ENCODE measurements at places on chromosomes 12 and 14. TPM values are rescaled to one million over a fixed set of nuclear protein-coding genes. Genes with fewer than 3 reads are reported as not detected.

DNA sequence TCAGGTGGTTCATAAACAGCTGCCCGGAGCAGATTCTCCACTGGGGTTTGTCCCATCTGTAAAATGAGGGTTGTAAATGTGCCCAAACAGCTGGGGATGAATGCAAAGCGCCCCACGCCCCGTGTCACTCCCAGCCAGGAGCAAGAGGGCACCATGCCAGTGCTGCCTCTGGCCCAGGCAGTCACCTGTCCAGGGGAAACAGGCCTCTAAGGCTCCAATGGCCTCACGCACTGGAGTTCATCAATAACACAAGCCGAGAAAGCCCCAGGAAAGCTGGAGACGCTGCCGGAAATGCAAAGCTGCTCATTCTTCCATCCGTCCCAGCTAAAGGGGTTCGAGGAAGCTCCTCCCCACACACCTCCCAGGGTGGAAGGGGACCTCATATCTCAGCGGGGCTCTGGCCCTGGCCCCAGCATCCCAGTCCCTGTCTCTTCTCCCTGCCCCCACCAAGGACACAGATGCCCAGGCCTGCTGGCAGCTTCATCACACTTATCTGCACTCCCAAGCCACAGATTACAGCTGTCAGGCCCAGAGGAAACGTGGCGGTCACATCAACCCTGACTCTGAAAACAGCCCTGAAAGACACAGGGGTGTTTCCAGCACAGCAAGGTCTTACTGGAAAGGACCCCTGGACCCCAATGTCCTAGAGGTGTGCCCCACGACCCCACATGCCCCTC, 21.5 kb downstream of the SCARB1 start:
- H3K27ac ChIP-seq = peak overlapping the region; percentile 36
- peaks cover 32% of the 10 kb centered on the region for H3K4me1 ChIP-seq
- H3K27me3 ChIP-seq = no peaks in the 10 kb centered on the region
- no peak for DNase-seq

DNA sequence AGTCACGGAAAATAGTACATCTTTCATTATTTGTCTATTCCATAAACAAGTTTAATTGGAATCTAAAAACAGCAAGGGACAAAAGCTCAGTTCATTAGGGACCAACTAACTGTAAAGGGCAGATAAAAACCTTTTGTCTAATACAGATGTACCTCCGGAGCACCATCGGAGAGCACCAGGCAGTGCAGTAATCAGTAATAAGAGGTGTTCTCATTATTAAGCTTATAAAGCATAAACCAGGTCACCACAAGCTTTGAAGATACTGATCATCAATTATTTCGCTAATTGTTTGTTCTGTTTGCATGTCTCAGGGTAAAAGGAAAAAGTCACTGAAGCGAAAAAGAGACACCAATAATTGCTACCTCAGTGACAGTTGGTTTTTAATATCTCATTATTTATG, 207.3 kb upstream of the PRKD1 start:
- no peak for DNase-seq
- no peak overlapping the region for H3K4me3 ChIP-seq
- H3K4me1 ChIP-seq = no peaks in the 10 kb centered on the region
- peaks cover 7% of the 10 kb centered on the region for H3K27me3 ChIP-seq
- no peaks in the 10 kb centered on the region for H3K36me3 ChIP-seq
- H3K27ac ChIP-seq = no peak overlapping the region

- peak overlapping the region; percentile 99 for H3K27ac ChIP-seq
- peaks cover 52% of the 10 kb centered on the region for H3K4me1 ChIP-seq
- H3K36me3 ChIP-seq = no peaks in the 10 kb centered on the region
- DNase-seq = no peak
- H3K27me3 ChIP-seq = no peaks in the 10 kb centered on the region
Measured at GRCh38 chr14:35333264-35333730, 41.1 kb downstream of the PSMA6 start.

GRCh38 chr12:54561164-54561563, 11.8 kb downstream of the PDE1B start:
- no peak for DNase-seq
- peak overlapping the region; percentile 47 for H3K4me3 ChIP-seq
- no peaks in the 10 kb centered on the region for H3K36me3 ChIP-seq
- peaks cover 3% of the 10 kb centered on the region for H3K4me1 ChIP-seq
- H3K27me3 ChIP-seq = peaks cover 72% of the 10 kb centered on the region

DNA sequence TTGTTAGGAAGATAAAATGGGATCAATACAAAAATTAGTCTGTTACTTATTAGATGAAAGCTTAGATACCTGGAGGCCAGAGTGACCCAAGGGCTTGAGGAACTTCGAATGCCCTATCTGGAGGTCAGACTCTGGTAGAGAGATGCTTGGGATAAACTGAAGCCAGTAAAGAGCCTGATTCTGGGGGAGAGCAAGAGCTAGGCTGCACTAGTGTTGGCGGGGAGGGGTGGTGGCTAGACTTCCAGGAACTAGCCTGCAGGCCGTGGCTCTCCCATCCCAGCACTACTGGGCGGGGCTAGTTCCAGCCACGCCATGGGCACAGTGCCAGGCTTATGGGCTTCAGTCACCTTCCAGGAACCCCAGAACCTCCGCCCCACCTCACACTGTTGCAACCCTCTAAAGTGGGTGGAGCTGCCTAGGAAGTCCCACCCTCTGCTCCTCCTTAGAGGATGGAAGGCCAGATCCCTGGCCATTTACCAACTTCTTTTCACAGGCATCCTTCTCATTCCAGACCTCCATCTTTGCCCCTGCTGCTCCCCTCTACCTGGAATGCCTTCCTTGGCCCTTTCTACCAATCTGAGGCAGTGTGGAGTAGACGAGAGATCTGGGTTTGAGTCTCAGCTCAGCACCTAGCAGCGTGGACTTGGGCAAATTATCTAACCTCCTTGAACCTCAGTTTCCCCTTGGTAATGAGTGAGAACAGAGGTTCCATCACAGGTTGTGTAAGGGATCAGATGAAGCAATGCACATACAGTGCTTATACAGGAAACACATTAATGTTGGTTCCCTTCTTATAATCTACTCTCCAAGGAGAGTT, 6.3 kb upstream of the NFE2 start:
- DNase-seq = no peak
- peaks cover 16% of the 10 kb centered on the region for H3K4me1 ChIP-seq
- no peak overlapping the region for H3K27ac ChIP-seq
- H3K27me3 ChIP-seq = no peaks in the 10 kb centered on the region

DNA sequence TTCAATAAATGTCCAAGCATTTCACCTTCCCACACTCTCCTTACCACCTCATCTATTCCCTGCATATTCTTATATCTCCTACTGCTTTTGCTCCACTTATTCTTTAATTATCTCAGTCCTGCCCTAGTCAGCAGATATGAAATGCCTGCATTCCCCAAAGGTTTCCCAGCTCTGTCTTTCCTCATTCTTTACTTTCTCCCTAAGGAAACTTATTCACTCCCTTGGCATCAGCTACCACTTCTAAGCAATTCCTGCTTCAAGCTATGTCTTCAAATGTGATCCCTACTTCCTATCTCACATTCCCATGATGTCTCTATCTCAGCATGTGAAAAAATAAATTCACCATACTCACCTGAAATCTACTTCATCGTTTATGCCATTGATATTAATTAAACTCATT, 111.8 kb downstream of the CAPZA3 start:
- H3K27ac ChIP-seq = no peak overlapping the region
- no peak for DNase-seq
- no peaks in the 10 kb centered on the region for H3K4me1 ChIP-seq
- H3K4me3 ChIP-seq = no peak overlapping the region
- no peaks in the 10 kb centered on the region for H3K36me3 ChIP-seq

DNA sequence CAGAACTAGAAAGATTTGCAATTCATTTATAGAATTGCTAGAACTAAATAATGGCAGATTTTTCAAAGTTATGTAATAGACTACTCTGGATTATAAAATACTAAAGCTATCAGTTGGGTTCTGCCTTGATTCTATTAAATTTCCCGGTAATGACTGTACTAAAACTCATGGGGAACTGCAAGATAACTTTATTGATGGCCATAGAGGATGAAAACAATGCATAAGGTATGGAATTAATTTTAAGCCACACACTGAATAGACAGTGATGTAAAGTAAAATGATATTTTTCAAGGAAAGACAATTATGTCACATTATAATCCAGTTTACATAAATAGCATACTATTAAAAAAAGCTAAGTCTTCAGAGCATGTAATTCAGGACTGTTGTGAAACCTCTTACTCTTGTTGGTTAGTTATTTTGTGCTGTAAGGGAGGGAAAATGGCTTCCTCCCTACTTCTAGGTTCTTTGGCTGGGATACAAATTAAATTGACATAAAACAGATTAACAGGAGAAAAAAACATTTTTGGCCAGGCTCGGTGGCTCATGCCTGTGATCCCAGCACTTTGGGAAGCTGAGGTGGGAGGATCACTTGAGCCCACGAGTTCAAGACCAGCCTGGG, 134.4 kb upstream of the AMIGO2 start:
- H3K4me3 ChIP-seq = no peak overlapping the region
- no peak overlapping the region for H3K27ac ChIP-seq
- H3K36me3 ChIP-seq = no peaks in the 10 kb centered on the region
- no peaks in the 10 kb centered on the region for H3K27me3 ChIP-seq

GRCh38 chr14:34098045-34098984, 147.4 kb upstream of the EGLN3 start:
- no peaks in the 10 kb centered on the region for H3K36me3 ChIP-seq
- peaks cover 28% of the 10 kb centered on the region for H3K4me1 ChIP-seq
- peak; percentile 57 for DNase-seq
- H3K4me3 ChIP-seq = no peak overlapping the region
- peaks cover 4% of the 10 kb centered on the region for H3K27me3 ChIP-seq

- H3K4me3 ChIP-seq = no peak overlapping the region
- H3K27me3 ChIP-seq = no peaks in the 10 kb centered on the region
- peaks cover 12% of the 10 kb centered on the region for H3K4me1 ChIP-seq
- no peak overlapping the region for H3K27ac ChIP-seq
Measured at GRCh38 chr14:101174522-101174838, 271.0 kb upstream of the RTL1 start.

- H3K4me3 ChIP-seq = no peak overlapping the region
- no peaks in the 10 kb centered on the region for H3K27me3 ChIP-seq
- no peak overlapping the region for H3K27ac ChIP-seq
- DNase-seq = no peak
- H3K4me1 ChIP-seq = no peaks in the 10 kb centered on the region
- H3K36me3 ChIP-seq = peaks cover 52% of the 10 kb centered on the region
Measured at GRCh38 chr14:68899033-68899603, 80.0 kb downstream of the ACTN1 start.

DNA sequence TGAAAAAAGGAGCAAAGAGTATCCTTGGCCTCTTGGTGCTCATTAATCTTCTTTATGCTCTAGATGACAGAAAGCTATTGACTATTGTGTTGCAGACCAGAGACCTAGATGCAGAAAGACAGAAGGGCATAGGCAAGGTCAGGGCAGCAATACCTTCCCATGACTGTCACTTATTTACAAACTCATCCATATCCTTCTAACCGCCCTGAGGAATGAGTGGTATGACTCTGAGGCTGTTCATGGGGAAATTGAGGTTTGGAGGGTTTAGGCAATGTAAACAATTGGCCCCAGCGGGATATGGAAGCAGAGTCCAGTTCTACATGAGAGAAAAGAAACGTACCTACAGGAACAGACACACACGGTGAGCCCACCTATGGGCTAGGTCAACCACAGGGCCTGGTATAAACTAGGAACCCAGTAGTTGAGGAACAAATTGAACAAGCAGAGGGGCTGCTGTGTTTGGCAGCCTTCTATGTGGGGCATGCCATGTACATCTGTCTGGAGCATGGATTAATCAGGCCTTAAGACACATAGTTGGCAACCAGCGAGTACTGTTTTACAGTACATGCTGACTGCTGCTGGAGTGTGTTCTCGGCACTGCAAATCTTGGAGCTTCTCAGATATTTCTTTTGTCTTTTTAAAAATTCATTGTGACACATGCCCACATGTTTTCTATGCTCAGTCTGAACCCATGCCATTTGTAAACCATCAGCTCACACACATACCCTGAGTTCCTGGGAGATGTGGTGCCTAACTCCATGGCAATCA, 159.7 kb upstream of the NTF3 start:
- no peaks in the 10 kb centered on the region for H3K27me3 ChIP-seq
- H3K36me3 ChIP-seq = no peaks in the 10 kb centered on the region
- DNase-seq = no peak
- H3K4me3 ChIP-seq = no peak overlapping the region
- no peaks in the 10 kb centered on the region for H3K4me1 ChIP-seq
- no peak overlapping the region for H3K27ac ChIP-seq

GRCh38 chr14:95359994-95360826, 40.5 kb upstream of the CLMN start:
- H3K36me3 ChIP-seq = no peaks in the 10 kb centered on the region
- H3K4me1 ChIP-seq = peaks cover 19% of the 10 kb centered on the region
- H3K27me3 ChIP-seq = peaks cover 11% of the 10 kb centered on the region
- DNase-seq = no peak

- no peaks in the 10 kb centered on the region for H3K36me3 ChIP-seq
- H3K27ac ChIP-seq = no peak overlapping the region
- no peaks in the 10 kb centered on the region for H3K27me3 ChIP-seq
- H3K4me3 ChIP-seq = no peak overlapping the region
Measured at GRCh38 chr14:34336501-34336900, 125.5 kb downstream of the SPTSSA start.

- DNase-seq = no peak
- peak overlapping the region; percentile 96 for H3K27ac ChIP-seq
- H3K36me3 ChIP-seq = peaks cover 15% of the 10 kb centered on the region
- H3K27me3 ChIP-seq = no peaks in the 10 kb centered on the region
- H3K4me3 ChIP-seq = peak overlapping the region; percentile 81
Measured at GRCh38 chr12:53179687-53180219, 769 bp upstream of the ZNF740 start.

GRCh38 chr12:90828621-90829020, 126.4 kb downstream of the CCER1 start:
- no peak overlapping the region for H3K4me3 ChIP-seq
- no peaks in the 10 kb centered on the region for H3K27me3 ChIP-seq
- peaks cover 23% of the 10 kb centered on the region for H3K4me1 ChIP-seq
- no peak for DNase-seq
- H3K36me3 ChIP-seq = no peaks in the 10 kb centered on the region

- H3K27me3 ChIP-seq = no peaks in the 10 kb centered on the region
- peak overlapping the region; percentile 96 for H3K27ac ChIP-seq
- peak; percentile 83 for DNase-seq
- H3K4me1 ChIP-seq = peaks cover 28% of the 10 kb centered on the region
Measured at GRCh38 chr12:49827401-49828099, 663 bp downstream of the NCKAP5L start.

DNA sequence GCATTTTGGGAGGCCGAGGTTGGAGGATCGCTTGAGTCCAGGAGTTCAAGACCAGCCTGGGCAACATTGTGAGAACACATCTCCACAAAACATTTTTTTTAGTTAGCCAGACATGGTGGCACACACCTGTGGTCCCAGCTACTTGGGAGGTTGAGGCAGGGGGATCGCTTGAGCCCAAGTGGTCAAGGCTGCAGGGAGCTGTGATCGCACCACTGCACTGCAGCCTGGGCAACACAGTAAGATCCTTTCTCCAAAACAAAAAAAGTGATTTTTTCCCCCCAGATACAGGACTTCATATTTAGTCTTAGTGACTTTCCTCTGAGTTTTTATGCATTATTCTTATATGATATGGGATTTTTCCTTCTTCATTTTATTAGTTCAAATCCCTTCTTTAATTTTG, 20.2 kb downstream of the OXA1L start:
- no peak overlapping the region for H3K27ac ChIP-seq
- H3K4me1 ChIP-seq = peaks cover 7% of the 10 kb centered on the region
- no peak for DNase-seq
- no peaks in the 10 kb centered on the region for H3K36me3 ChIP-seq
- H3K27me3 ChIP-seq = no peaks in the 10 kb centered on the region

ALX1 gene
- 12.4 TPM for total RNA-seq

MYBPC1 gene
- total RNA-seq = not detected

ZC2HC1C gene
- total RNA-seq = 2.3 TPM

RERGL gene
- total RNA-seq = 0.40 TPM

DNM1L gene
- total RNA-seq = 88.9 TPM

SLC39A2 gene
- total RNA-seq = 2.7 TPM

SLC25A21 gene
- total RNA-seq = 2.3 TPM

GDF3 gene
- total RNA-seq = not detected

Measured in mesothelial cell of epicardium (in vitro differentiated cells).